ENCODE measurements at places on chromosomes 1 and 21.

GRCh38 chr1:11707621-11708276 lies 16.2 kb downstream of the DRAXIN start:
- DNase-seq = peak; percentile 43

DNA sequence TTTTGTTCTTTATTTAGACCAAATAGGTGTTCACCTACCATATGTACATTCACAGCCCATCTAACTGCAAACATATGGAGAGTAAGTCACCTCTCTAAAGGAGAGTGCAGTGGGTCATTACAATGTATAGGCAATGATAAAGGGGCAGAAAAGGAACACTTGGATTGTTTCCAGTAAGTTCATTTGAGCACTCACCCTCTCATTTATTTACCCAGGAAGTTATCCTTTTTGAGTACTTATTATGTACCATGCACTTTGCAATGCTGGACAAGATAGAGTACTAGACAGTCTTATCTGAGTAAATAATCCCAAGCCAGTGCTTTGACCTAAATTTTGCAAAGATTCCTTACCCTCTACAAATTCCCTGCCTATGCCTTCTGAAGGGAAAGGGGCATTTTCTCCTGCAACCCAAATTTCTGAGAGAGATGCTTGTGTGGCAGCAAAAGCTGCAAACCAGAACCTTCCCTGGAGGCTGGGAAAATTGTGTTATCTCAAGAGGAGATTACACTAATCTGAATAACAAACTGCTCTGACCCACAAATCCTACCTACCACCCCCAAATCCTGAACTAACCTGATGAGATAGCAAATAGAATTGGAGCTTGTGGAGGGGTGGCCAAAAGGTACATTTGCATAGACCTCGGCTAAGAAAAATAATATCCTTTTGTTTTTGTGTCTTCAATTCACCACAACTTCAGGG lies 18.6 kb upstream of the RGS8 start:
- peak; percentile 84 for DNase-seq

DNA sequence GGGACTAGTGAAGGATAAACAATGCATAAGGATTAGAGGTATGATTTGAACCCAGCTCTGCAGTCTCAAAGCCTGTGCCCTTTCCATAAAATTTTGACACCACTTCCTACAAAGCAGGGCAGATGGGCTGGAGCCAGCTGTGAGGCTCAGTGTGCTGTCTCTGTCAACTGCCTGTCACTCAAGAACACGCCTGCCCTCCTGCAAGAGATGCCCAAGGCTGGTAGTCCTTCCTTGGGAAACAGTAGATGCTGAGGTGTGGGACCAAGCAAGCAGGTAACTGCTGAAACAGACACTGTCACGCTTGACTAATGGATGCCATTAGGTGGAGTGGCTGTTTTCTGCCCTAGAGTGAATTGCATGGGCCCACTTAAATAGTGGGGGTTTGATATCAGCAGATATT lies 402.0 kb downstream of the PTPRU start:
- DNase-seq = no peak

DNA sequence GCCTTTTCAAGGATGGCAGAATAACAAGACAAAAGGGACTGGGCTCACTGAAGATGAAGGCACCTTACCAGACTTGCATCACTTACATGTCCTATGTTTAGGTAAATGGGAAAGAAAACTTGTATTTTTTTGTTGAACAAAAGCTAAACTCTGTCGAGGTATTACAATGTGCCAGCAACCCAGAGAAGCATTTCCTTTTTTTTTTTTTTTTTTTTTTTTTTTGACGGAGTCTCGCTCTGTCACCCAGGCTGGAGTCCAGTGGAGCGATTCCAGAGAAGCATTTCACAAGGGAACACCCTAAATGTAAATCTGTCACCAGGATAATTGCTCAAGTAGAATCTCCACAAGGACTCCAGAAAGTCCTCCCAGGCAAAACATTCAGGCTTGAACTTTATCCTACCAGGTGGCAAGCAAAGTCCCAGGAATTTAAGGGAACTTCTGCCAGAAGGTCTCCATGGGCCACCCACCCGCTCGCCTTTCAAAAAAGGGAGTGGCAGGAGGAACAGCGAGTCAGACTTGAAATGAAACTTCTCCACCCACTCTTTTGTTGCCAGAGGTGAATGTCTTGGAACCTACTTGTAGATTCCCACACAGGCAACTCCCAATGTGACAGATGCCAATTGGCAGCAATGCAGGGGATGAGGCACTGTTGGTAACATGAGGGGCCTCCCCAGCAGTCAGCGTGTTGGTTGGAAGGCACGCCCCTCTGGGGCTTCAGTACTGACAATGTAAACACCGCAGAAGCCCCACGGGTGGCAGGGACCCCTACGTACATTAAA lies 125.0 kb downstream of the TIAM1 start:
- DNase-seq = no peak

- DNase-seq = no peak
Observed at GRCh38 chr1:59697150-59697800, 117.5 kb upstream of the HOOK1 start.

DNA sequence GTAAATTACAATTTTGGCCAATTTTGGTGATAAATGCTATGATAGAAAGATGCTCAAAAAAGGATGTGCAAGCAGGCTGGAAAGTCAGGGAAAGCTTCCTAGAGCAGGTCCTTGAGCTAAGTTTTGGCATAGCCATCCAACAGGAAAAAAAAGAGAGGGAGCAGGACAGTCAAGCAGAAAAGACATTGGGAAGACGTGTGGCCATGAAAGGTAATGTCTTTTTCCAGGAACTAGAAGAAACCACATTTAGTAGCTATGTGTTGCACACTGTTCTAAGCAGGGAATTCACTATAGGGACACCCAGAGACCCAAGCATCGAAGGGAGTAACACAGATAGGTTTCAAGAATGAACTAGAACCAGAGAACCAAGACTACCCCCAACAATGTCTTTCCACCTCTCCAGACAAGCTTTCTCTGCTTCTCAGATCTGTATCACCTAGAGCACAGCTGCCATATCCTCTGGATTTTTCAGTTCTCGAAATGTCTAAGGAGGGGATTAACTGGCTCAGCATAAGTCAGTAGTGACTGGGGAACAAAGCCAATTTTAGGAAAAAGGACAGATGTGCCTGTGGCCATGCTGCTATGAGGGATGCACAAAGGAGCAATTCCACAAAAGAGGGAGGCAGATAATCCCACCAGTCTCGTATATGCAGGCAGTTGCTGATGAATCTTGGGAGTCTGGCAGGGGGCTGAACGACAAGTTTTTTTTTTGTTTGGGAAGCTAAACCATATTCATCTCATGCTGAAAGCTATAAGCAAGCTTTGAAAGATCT lies 97.1 kb upstream of the DAB1 start:
- DNase-seq = no peak

GRCh38 chr1:106677721-106678120 lies 378.8 kb upstream of the PRMT6 start:
- DNase-seq = no peak

DNA sequence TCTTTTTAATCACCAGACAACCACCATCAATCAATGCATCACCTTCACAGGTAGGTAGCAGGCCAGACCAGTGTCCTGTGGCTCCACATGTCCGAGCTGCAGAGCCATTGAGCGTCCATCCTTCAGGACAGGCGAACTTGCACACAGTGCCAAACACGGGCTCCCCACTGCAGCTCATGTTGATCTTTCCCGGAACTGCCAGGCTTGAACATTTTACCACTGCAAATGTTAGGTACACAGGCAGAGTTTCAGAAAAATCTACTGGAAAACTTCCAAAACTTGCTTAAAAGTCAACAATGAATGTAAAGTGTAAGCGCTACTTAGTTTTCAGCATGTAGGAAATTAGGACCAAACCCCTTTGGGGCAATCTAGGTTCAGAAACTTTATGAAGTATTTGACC lies 6.6 kb downstream of the SELE start:
- DNase-seq = no peak

- no peak for DNase-seq
Observed at GRCh38 chr1:222734740-222735139, 2.3 kb upstream of the FAM177B start.

GRCh38 chr21:34874684-34875513 lies 174.2 kb downstream of the RUNX1 start:
- DNase-seq = no peak

DNA sequence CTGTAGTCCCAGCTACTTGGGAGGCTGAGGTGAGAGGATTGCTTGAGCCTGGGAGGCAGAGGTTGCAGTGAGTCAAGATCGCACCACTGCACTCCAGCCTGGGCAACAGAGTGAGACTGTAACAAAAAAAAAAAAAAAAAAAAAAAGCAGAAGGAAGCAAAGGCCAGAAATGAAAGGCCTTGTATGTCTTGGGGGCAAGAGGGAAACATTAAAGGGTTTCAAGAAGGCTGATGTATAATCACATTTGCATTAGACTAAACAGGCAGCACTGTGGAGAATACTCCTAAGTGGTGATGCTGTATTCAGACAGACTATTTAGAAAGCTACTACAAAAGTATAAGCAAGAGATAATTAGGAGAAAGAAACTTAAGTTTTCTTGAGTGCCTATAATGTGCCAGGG lies 10.4 kb downstream of the ANP32E start:
- DNase-seq = no peak

GRCh38 chr1:24322470-24323177 lies 3.5 kb downstream of the GRHL3 start:
- no peak for DNase-seq

GRCh38 chr1:109116286-109116685 lies 2.4 kb downstream of the ELAPOR1 start:
- DNase-seq = no peak

- no peak for DNase-seq
Observed at GRCh38 chr1:44421446-44421884, 16.4 kb downstream of the RNF220 start.

GRCh38 chr1:167899253-167899681 lies 14.7 kb downstream of the ADCY10 start:
- no peak for DNase-seq

DNA sequence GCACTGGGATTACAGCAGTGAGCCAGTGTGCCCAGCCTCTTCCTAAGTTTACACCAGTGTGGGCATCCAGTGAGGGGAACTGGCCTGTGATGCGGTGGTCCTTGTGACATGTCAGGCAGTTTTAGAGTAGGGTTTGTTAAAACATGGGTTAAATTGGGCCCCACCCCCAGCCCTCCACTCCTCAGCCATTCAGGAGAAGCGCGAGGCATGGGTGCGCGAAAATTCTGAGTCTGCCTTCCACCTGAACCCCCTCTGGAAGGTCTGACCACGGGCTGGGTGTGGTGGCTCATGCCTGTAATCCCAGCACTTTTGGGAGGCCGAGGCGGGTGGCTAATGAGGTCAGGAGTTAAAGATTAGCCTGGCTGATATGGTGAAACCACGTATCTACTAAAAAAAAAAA lies 51.7 kb downstream of the SKI start:
- DNase-seq = no peak

- DNase-seq = no peak
Observed at GRCh38 chr1:7430691-7431090, 340.4 kb upstream of the VAMP3 start.

DNA sequence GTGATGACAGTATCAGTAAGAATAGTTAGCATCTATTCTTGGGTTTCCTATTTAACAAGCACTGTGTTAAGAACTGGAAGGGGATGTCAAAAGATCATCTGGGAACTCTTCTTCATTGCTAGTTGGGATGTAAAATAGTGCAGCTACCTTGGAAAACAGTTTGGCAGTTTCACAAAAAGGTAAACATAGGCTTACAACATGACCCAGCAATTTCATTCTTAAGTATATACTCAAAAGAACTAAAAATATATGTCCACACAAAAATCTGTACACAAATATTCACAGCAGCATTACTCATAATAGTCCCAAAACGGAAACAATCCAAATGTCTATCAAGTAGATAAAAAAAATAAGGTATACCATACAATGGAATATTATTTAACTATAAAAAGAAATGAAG lies 45.7 kb downstream of the DIPK1A start:
- DNase-seq = no peak

DNA sequence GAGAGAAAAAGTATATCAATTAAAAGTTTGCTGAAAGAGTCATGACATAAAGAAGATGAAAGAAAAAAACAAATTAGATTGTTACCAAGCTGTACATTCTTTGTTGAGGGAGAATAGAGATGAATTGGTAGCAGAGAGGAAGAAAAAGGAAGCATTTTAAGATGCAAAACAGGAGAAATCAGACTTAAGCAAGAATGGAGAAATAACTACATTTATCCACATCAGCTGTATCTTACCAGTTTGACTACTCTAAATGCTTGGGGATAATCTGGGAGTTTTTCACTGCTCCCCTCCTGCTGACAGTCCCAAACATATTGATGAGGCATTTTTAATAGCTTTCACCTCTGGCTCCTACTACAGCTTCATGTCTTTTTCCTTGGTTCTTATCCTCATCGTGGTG lies 16.8 kb upstream of the PTPRC start:
- DNase-seq = no peak

- no peak for DNase-seq
Observed at GRCh38 chr1:203089651-203090045, 3.8 kb upstream of the MYOG start.

DNA sequence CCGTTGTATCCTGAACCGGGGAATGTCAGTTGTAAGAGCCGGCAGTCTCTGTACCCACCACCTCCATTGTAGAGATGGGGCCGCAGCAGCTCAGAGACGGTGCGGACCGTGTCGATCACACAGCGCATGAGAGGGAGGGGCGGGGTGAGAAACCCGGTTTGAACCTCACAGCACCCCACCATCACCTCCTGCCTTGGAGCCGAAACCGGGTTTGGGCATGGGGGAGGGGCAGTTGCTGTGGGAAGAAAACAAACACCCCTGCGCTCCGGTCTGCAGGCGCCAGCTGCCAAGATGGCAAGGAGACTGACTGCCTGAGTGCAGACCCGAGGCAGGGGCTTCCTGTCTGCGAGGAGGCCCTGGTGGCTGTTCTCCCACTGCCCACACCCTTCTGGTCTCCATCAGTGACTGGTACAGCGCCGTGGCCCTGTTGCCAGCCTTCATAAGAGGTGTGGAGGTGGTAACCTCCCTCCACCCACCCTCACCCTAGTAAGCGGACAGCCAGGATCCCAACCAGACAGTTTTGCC lies 69.2 kb upstream of the SSBP3 start:
- DNase-seq = no peak

DNA sequence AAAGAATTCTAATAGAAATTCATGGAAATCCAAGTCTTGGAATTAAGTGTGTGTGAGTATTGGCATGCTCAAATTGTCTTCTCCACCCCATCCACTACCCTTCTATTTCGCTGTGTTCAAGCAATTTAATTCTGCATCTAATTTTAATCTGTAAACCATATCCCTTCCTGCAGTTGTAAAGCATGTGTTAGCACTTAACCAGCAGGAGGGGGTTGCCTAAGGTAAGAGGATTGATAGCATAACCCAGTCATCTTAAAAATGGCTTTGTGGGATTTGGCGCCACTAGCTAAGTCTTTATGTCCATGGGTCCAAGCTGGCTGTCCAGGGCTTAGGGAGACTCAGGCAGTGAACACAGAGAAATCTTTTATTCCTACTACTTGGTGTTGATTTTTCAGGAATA lies 210.3 kb downstream of the PTPRC start:
- DNase-seq = no peak

GRCh38 chr1:8167936-8168335 lies 141.8 kb upstream of the ERRFI1 start:
- DNase-seq = no peak
